ENCODE measurements at places on chromosomes 2 and 18.
A peak's percentile ranks its signal among the peaks of the same experiment; 100 is the strongest.

DNA sequence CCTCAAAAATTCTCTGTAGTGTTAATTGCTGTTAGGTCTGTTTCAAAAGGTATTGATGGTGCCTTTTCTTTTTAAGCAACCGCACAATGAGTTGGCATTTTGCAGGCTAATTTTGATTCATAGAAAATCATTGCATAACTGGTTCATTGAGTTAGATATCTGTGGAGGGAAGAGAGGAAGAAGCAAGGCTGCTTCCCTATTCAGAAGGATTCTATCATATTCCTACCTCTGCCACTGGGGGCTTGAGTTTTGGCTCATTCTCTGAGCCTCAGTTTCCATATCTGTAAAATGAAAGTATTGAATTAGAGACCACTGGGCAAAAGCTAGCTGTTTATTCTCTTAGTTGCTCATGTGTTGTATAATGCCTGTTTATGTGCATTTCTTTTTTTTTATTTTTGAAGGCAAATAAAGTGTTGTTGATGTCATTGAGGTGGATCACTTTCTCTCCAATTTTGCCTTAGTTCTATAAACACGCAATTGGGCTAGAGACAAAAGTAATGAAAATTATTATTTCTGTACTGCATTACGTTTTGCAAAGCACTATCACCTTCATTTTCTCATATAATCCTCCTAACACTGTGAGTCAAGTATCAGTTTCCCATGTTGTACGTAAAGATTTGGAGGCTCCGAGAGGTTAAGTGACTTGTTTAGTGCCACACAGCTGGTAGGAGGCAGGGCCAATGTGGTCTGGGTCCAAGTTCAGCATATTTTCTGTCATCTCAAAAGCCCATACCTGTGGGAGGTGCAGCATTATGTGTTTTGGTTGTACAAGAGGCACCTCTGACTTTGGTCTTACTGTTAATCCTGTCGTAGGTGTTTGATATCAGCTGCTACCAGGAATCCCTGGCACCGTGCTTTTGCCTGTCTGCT lies 5.9 kb downstream of the TRIB2 start:
- no peak for DNase-seq

DNA sequence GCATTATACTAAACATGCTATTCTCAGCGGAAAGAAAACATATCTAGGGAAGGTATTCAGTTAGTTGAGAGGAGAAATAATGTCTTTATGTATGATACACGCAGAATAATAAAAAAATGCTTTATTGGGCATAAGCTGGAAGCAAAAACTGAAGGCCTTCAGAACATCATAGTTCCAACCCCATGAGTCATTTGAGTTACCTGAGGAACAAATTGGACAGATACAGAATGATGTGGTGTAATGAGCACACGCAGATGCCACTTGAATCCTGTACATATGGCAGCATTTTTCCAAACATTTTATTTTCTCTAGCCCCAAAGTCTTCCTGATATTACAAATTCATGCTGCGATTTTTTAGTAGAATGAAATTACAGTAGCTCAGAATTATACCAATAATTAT lies 23.2 kb upstream of the TRIB2 start:
- no peak for DNase-seq

DNA sequence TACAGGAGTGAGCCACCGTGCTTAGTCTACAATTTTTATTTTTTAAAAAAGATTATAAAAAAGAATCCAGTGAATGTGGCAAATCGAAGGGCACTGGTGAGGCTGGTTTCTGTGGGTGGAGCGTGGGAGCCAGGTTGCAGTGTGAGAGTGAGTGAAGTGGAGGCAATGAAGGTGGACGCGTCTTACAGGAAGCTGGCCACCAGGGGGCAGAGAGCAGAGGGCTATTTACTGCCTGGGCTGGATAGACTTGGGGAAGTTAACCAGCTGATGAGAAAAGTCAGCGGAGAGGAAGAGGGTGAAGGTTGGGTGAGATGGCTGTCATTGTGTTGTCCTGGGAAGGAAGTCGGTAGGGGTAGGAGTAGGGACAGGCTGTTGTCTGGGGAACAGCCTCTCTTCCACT lies 6.8 kb downstream of the SCTR start:
- DNase-seq = peak; percentile 5

- no peak for DNase-seq
Measured at GRCh38 chr2:10665833-10666232, 23.9 kb downstream of the NOL10 start.

DNA sequence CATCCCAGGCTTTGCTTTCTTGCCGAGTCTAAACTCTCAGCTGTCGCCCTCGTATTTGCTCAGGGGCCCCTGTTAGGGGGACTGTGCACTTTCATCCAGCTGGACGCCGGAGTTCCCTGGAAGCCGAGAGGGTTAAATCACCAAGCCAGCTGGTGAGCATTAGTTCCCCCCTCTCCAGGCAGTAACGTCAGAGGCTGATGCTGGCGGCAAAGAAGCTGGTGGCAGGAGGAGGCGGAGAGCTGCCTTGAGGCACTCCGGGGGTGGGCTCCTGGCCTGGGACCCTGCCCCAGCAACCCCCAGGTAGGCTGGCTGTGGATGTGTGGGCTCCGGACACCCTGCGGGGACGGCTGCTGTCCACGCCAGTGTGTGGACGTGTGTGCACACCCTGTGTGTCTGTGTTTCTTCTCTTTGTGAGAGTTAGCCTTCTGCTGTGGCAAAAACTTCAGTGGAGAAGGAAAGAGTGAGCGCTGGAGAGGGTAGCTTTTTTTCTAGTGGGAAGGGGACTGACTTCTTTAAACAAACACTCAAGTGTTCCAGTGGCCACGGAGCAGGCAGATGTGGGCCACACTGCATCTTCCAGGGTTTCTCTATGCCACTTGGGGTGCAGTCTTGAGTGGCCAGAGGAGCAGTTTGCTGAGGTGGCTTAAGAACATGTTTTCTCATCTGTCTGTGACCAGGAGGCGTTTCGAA lies 84.7 kb downstream of the GLI2 start:
- DNase-seq = no peak

- no peak for DNase-seq
Measured at GRCh38 chr2:73984203-73984921, at the start of gene TET3. TET3 (plus strand) TSS chr2:73984910; CDS start chr2:73986404, 1,494 bp downstream.

DNA sequence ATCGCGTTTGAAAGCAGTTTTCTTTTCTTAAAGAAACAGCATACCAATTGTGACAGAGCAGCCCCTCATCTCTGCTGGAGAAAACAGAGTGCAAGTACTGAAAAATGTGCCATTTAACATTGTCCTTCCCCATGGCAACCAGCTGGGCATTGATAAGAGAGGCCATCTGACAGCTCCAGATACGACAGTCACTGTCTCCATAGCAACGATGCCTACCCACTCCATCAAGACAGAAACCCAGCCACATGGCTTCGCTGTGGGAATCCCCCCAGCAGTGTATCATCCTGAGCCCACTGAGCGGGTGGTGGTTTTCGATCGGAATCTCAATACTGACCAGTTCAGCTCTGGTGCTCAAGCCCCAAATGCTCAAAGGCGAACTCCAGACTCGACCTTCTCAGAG lies 9.5 kb downstream of the GRHL1 start:
- no peak for DNase-seq

- DNase-seq = peak; percentile 51
Measured at GRCh38 chr2:69779258-69780001, 37.5 kb downstream of the ANXA4 start.

DNA sequence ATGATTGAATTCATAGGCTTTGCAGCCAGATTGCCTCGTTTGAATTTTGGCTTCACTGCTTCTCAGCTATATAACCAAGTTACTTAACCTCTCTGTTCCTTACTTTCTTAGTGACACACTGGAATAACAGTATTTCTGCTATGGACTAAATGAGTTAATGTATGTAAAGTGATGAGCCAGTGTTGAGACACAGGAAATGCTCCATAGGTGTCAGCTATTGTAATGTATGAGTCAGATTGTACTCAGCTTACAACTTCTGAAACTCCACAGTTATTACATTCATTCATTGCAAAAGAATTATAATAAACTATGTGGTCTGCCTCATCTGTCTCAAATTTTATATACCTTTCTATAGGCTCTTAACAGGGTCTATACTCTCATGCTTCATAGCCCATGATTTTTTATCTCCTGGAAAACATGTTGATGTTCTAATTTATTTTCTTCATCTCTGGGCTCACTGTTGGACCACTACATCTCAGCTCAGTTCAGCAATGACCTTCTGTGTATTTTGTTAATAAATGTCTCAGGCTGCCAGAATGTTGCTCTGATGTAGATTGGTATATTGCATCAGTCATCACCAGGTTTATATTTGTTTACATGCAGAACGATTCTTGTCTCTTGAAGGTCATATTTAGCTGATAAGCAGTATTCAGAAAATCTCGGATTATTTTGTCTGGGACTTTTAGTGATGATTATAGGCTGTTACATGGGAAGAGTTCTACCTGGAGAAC lies 76.2 kb downstream of the MAP3K20 start:
- DNase-seq = peak; percentile 96

- no peak for DNase-seq
Measured at GRCh38 chr2:120994301-120994995, 258.8 kb downstream of the GLI2 start.

DNA sequence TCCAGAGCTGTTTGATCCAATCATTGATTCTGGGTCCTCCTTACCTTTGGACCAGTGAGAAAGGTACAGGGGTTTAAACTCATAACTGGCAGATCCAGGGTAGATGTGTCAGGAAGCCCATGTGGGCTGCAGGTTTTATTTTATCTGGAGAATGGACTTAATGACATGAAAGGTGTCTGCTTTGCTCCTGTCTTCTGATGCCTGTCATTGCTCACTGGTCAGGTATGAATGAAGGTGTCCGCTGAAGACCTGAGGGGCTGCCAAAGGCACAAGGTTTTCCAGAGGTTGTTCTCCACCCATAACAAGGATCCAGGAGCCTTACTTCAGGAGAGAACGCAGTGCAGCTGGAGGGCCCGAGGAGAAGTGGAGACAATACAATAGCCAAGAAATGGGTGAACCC lies 74.2 kb downstream of the CHRNA1 start:
- DNase-seq = no peak
